ENCODE measurements at places on chromosomes 12 and 14.

DNA sequence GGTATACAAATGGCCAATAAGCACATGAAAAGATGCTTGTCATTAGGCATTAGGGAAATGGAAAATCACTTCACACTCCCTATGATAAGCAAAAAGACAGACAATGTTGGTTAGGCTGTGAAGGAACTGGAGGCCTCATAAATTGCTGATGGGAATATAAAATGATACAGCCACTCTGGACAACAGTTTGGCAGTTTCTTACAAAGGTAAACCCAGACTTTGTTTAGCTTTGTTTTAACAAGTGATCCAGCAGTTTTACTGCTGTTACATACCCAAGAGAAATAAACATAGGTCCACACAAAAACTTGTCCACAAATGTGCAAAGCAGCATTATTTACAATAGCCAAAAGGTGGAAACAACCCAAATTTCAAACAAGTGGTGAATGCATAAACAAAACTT is 5.4 kb downstream of the RPS6KA5 start:
- no peak for DNase-seq

GRCh38 chr12:75042125-75042524 is 167.5 kb downstream of the KCNC2 start:
- no peak for DNase-seq

- DNase-seq: peak; percentile 83
Measured at GRCh38 chr12:107320033-107320928, 226.9 kb upstream of the CRY1 start.

- DNase-seq: no peak
Measured at GRCh38 chr12:45648070-45648469, 81.4 kb upstream of the ARID2 start.

DNA sequence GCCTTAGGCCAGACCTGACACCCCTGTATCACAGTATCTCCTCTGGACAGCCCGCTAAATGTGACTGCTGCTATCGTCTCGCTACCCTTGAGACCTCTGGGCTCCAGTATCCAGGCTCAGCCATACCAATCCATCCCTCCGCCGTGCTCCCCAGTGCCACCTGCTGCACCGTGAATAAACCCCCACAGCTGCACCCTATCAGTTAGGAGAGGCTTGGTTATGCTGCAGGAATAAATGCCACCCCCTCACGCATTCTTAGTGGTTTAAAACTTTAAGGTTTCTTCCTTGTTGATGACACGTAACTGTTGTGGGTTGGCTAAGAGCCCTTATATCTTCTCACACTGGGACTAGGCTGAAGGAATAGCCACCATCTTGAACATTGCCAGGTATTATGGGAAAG is 12.1 kb downstream of the CCDC63 start:
- DNase-seq: no peak

DNA sequence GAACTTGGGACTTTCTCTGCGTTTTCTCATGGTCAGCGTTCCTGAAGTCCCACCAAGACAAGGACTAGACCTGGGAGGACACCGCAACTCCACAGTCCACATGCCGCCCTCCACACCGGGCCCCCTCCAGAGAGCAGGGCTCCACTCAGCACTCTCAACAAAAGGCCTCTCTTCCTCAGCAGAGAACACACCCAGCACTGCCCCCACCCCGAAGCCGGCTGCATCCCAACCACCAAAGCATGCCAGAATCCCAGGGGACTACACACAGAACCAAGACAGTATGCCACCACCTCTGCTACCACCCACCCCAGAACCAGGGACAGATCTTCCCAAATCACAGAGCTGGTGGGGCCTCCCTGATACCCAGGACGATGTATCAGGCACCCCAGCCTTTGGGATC is 88.3 kb downstream of the BCL11B start:
- DNase-seq: no peak

GRCh38 chr14:85310491-85311272 is 219.3 kb upstream of the FLRT2 start:
- no peak for DNase-seq

DNA sequence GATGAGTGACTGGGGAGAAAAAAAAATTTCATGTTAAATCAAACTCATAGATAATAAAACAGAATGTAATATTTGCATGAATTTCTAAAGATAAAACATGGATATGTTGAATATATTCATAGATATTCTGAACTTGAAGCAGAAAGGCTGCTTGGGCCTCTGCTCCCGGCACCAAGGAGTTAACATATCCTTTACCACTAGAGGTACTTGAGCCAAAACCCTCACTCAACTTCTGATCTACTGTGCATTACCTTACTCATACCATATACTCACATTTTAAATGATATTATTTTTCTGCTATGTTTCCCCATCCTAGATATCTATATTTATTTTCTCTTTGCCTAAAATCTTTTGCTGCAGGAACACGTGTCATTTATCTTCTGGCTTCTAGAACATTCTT is 14.9 kb downstream of the AREL1 start:
- DNase-seq: no peak

DNA sequence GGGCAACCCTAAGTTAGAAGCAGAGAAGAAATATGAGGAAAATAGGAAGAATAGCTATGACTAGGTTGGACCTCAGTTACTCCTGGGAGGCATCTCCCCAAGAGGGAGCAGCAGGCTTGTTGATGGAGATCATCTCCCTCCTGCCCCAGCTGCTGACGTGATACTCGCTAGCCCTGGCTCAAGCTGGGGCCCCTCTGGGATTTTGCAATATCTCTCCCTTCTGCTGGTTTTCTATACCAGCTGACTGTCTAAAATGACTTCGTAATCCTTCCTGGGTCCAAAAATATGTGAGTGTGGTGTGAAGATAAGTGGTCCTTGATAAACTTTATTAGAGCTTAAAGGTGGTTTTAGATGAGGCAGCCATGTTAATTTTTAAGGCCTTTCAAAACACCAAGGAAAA is 4.5 kb upstream of the HECTD4 start:
- DNase-seq: no peak
